Inflammatory macrophage treated with lipopolysaccharide for 4 hours (primary cell): ENCODE measurements at places on chromosomes 12 and 14.

GRCh38 chr14:85934886-85935254 lies 404.9 kb downstream of the FLRT2 start:
- peak; percentile 57 for DNase-seq

DNA sequence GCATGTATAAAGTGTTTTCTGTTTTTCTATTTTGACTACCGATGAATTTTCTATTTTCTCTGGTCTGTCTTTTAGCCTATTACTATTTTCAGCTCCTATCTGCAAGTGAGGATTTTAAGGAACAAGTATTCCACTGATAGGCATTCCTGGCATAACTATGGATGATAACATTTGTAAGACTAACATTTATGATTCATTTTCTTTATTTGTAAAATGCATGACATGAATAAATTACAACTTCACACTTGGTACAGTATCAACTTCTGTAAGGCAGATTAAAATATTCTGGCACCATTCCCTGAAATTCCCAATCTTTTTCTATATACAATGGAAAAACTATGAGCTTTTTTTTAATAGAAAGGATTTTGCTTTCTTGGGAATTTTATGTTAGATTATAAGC lies 121.0 kb upstream of the GARIN2 start:
- no peak for DNase-seq

DNA sequence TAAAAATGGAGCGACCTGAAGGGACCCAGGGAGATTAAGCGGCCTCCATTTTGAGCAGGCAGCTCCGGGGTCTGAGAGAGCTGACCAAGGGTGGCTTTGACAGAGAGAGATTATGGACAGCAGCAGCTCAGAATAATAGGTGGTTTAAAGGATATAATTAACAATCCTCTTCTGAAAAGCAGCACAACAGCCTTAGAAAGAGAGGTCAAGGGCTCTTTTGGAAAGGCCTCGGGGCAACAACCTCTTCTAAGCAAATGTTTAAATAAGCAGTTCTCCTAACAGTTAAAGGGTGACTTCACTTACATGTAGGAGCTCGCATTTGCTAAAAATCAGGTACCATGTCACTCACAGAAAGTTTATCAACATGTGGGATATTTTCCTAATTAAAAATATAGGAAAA lies 87.2 kb upstream of the FRMD6 start:
- DNase-seq: no peak

- DNase-seq: no peak
These were observed 40.7 kb downstream of the MNAT1 start for GRCh38 chr14:60775296-60775695.

- no peak for DNase-seq
These were observed 106.7 kb downstream of the PRMT8 start for GRCh38 chr12:3597526-3598210.
